Diencephalon (tissue), 1 donor: ENCODE measurements at places on chromosomes 4 and X. TPM values are rescaled to one million over a fixed set of nuclear protein-coding genes. Genes with fewer than 3 reads are reported as not detected.

CDKL5 gene
- 38.5 TPM for total RNA-seq

ABCG2 gene
- 24.7 TPM for total RNA-seq

RHOXF1 gene
- total RNA-seq, result not detected

RAB33A gene
- 22.6 TPM for total RNA-seq

ATP8A1 gene
- 197 TPM for total RNA-seq

AMOT gene
- 19.1 TPM for total RNA-seq

BTK gene
- total RNA-seq, result 2.1 TPM

EGF gene
- total RNA-seq, result 0.92 TPM

BEND4 gene
- total RNA-seq, result 12.9 TPM

IQCM gene
- total RNA-seq, result not detected

WAS gene
- 0.69 TPM for total RNA-seq

CT47A1 gene
- total RNA-seq, result not detected

ZBED1 gene
- 46.1 TPM for total RNA-seq

DMP1 gene
- not detected for total RNA-seq

AMER1 gene
- total RNA-seq, result 11.3 TPM

NAT8L gene
- 25.6 TPM for total RNA-seq
